ENCODE measurements at places on chromosomes 11 and 22.
A peak's percentile ranks its signal among the peaks of the same experiment; 100 is the strongest.

DNA sequence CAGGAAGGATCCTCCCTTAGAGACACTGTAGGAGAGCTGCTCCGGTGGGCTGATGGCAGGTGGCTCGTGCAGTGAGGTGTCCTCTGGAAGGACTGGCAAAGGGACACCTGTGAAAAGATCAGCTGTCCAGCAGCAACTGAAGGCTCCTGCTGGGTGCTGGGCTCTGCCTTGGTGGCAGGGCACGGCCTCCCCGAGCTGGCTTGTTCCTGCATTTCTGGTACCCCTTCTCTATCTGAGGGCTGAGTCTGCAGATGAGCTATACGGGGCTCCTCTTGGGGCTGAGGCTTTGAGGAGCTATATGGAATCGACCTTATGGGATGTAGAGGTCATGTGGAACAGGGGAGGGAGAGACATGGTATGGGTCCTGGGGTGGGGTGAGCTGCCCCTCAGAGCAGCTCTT, 875.8 kb downstream of the BRD1 start:
- no peak for DNase-seq

GRCh38 chr11:65275906-65276305, 14.1 kb downstream of the POLA2 start:
- DNase-seq = no peak

GRCh38 chr22:45009606-45010531, at the start of gene PHF21B:
Gene PHF21B, minus strand, starts transcription at chr22:45010005. Its CDS starts 456 bp downstream, at chr22:45009549.
- no peak for DNase-seq

DNA sequence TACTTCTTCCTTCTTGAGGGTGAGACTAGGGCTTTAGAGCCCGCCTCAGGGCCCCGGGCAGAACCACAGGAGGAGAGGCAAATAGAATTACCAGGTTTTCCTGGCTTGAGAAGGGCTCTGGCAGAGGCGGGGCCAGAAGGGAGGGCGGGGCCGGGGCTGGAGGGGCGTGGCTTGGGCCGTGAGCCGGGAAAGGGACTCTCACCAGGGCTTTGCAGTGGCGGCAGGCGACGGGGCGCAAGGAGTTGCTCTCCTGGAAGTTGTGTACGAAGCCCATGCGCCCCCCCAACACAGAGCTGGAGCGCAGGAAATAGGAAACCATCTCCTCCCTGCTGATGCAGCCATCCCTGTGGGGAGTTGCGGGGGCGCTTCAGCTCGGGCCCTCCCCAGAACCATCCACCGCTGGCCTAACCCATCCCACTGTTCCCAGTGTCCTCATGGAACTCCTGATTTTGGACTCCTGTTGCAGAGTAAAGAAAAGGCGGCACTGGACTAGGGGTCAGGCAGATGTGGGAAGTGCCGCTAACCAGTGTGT, 6.9 kb upstream of the NRXN2 start:
- no peak for DNase-seq

DNA sequence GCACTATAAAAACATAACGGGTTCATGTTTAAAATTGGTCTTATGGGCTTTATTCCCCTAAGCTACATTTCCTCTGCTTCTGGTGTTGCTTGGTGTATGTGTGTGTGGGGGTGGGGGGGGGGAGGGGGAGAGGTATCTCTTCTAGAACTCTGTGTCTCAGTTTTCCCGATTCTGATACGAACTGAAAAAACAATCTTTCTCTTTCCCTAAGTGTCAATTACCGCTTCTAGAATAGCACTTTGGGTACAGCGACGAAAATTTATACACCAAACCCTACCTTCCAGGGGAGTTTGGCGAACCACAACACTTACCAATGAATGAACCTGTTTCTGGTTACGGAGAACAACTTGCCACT, 636 bp downstream of the NUP160 start:
- DNase-seq = no peak

DNA sequence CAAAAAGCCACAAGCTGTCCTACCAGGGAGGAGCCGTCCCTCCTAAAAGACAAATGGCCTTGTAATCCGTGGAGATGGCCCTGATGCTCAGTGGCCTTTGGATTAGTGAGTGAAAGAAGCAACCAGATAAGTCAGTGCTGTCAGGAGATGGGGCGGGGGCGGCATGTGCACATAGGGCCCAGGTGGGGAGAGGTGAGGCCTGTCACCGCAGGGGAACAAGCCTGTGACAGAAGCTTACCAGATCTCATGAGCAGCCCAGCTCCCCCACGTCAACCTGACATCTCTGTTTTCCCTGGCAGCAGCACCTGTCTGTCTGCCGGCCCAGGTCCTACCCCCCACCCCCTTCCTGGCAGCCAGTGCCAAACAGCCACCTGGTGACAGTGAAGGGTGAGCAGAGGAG, 162.6 kb downstream of the BUD13 start:
- no peak for DNase-seq

DNA sequence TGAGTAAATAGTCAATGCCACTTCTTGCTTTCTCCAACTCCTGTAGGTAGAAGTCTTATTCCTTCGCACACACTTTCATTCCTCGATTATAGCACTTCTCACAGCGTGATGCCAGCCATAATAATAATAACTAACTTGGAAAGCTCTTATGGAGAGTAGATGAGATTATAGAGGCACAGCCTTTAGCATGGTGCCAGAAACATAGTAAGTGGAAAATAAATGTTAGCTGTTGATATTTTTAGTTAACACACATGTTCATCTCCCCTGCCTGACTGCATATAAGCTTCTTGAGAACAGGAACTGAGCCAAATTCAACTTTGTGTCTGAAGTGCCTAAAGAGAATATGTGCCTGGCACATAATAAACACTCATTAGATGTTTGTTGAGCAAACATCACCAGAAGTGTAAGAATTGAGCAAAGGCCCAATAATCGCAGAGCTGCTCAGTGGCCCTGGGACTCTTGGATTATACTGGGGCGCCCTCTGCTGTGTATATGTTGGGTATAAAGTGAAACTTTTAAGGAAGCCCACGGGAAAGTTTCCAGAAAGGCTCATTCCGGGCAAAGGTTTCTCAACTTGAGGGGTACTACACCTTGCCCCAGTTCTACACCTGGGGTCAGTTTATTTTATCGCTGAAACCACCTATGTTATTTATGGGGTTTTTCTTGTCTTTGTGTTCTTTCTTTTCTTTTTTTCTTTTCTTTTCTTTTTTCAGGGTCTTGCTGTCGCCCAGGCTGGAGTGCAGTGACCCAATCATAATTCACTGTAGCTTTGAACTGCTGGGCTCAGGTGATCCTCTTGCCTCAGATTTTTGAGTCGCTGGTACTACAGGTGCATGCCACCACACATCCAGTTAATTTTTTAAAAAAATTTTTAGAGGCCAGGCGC, 22.3 kb downstream of the SLN start:
- DNase-seq = peak; percentile 44

DNA sequence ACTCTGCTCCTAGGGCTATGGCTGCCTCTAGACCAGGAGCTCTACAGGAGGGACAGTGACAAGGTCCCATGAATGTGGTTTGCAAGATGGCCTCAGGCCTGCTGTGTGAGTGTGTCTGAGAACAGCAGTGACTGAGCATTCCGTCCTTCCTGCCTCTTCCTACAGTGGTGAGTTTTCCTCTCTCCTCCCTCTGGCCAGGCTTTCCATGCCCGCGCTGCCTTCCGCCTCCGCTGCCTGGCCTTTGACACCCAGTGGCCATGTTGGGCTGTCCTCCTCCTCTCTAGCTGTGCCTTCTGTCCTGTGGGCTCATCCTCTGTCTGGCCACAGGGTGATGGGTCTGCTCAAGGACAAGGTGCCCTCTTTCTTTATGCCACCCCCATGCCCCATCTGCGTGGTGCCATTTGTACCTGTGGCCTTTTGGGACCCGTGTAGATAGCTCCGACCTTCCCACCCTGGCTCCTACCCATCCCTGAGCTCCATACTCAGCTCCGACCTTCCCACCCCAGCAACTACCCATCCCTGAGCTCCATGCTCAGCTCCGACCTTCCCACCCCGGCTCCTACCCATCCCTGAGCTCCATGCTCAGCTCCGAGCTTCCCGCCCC, 970.4 kb downstream of the BRD1 start:
- no peak for DNase-seq
